ENCODE measurements at places on chromosomes 5 and 9. TPM values are rescaled to one million over a fixed set of nuclear protein-coding genes. Genes with fewer than 3 reads are reported as not detected.

DNA sequence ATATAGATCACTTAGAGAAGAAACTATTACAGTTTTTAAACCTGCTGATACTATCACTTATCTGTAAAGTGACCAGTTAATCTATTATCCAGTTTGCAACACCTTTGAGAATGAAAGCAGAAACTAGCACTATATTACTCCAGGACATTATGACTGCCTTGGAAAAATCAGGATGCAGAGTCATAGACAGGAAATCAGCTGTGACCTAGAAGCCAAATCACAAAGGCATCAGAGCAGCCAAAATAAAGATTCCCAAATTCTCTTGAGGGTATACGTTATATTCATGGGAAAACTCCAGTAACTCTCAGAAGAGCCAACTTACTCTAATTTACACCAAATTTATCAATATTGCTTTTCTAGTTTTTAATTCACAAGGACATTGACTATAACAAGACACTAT, 49.9 kb downstream of the CDO1 start:
- DNase-seq = no peak

Gene OTULINL
- total RNA-seq = 34.6 TPM

Gene FGF10
- not detected for total RNA-seq

GRCh38 chr5:170960567-170960966, 98.7 kb downstream of the RANBP17 start:
- no peak for DNase-seq

Gene OR1J2
- not detected for total RNA-seq

DNA sequence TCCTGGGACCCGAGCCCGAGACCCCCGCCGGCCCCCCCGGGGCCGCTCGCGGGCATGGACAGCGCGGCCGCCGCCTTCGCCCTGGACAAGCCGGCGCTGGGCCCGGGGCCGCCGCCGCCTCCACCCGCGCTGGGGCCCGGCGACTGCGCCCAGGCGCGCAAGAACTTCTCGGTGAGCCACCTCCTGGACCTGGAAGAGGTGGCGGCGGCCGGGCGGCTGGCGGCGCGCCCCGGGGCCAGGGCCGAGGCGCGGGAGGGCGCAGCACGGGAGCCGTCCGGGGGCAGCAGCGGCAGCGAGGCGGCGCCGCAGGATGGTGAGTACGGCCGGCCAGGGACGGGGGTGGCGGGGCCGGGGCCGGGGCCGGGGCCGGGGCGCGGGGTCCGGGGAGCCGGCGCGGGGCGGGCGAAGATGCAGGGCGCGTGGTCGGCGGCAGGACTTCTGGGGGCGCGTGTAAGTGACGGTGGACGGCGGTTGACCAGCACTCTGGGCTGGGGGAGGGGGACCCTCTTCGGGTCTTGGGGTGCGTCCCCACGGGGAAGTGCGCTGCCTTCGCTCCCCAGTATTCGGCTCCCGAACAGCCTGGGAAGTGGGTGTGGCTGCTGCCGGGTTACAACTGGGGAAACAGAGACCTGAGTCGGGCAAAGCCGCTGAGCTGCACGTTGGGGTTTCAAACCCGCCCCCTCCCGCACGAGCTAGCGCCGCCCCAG, 520 bp downstream of the PRRX2 start:
- DNase-seq = no peak

GRCh38 chr5:131423056-131423455, 159.2 kb downstream of the CDC42SE2 start:
- DNase-seq = no peak

Gene SLC27A6
- not detected for total RNA-seq

- no peak for DNase-seq
These were observed 16.8 kb downstream of the GLDC start for GRCh38 chr9:6628704-6629103.

- DNase-seq = no peak
These were observed 8.4 kb downstream of the BRD3OS start for GRCh38 chr9:134033516-134034214.

DNA sequence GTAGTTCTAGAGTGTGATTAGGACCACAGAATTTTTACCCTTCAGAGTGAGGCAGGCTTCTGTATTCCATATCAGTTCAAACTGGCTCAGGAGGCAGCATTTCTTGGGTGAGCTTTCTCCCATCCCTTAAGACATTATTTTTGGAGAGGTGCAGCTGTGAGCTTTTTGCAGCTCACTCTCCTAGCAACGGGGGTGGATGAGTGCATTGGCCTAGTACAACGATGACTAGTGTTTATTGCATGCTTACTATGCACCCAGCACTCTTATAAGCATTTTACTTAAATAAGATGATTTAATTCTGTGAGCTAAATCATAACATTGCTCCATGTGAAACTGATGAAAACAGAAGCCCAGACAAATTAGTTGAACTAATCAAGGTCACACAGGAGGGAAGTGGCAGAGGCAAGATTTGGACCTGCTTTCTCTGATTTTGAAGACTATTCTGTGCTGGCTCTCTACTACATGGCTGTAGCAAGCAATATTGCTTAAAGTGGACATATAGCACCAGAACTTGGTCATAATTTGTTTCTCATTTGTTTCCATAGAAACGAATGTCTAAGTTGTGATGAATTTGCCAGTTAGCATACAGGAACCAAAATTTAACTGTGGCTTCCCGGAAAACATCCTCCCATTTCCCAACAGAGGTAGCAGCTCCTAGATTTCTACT, 372.1 kb upstream of the RIOK2 start:
- no peak for DNase-seq

- no peak for DNase-seq
These were observed 39.9 kb downstream of the PAX5 start for GRCh38 chr9:36993933-36994764.

- no peak for DNase-seq
These were observed 67.1 kb upstream of the UNC5A start for GRCh38 chr5:176743136-176743861.

Gene IFNK
- total RNA-seq = not detected

Gene GEMIN5
- total RNA-seq = 11.3 TPM

- DNase-seq = no peak
These were observed 195.2 kb downstream of the TAF11L14 start for GRCh38 chr5:17829456-17829855.

DNA sequence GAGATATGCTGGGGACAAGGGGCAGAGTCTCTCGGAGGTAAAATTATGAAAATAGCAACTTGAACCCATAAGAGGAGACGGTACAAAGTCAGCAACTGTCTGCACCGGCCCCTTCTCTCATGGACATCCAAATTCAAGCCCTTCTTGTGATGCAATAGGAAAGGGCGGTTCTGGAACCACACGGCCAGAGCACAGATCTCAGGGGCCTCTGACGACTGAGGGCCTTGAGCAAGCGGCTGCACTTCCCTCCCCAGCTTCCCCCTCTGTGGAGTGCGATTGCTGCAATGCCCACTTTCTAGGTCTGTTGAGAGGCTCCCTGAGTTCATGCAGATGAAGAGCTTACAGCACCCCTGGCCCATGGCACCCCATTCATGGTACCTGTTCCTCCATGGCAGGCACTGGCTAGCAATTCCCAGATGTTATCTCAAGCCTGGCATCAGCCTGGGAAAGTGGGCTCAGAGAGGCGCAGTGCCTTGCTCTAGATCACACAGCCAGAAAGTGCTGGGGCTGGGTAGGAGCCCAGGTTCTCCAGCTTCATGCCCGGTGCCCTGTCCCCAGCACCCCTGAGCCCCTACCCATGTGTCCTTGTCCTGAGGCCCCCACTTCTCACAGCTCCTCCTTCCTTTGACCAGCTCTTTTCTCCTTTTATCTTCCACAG, 17.7 kb upstream of the CPLX2 start:
- DNase-seq = no peak

Gene GPSM1
- total RNA-seq = 6.0 TPM

- no peak for DNase-seq
These were observed 159.0 kb downstream of the PJA2 start for GRCh38 chr5:109250533-109251329.

Gene ABCA1
- total RNA-seq = 0.93 TPM
